Omental fat pad (tissue), 4 donors: ENCODE measurements at places on chromosomes 1 and 21.

GRCh38 chr1:150562446-150563339 is 13.5 kb downstream of the ADAMTSL4 start:
- no peak for DNase-seq

DNA sequence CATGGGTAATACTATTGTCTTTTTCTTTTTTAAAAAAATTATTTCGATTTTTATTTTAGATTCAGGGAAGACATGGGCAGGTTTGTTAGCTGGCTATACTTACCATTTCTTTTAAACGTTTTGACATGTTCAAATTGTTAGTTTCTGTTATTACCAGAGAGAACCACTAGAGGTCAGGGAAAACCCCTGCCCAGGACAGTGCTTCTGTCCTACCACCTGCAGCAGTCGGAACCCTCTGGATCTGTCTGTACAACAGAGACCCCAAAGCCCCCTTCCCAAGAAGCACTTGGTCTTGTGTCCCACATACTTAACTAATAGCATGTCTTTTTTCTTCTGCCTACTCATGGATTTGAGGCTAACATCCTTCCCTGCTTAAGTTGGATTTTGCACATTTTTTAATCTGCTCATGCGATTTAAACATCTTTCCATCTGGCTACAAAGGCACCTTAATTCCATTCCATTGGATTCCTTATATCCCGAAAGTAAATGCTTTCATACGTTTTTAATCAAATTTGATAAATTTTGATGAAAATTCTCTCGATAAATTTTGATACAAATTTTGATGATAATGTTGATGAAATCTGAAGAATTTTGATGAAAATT is 10.0 kb upstream of the C1orf115 start:
- DNase-seq, result no peak

DNA sequence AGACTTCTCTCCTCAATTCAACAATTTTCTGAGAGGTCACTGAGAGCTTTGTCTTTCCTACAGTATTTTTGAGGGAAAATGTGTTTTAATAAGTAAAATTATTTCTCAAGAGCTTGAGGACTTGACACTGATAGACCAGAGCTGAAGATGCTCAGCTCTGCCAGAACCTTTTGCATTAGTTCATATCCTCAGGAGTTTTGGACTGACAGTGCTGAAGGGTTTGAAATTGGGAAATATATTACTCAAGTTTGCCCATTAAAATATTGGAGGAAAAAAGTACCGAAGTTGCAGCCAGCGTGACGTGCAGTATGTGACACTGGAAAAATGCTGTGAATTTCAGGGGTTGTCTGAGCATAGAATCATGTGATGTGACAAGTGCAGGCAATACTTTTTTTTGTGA is 346.6 kb upstream of the DPYD start:
- no peak for DNase-seq

DNA sequence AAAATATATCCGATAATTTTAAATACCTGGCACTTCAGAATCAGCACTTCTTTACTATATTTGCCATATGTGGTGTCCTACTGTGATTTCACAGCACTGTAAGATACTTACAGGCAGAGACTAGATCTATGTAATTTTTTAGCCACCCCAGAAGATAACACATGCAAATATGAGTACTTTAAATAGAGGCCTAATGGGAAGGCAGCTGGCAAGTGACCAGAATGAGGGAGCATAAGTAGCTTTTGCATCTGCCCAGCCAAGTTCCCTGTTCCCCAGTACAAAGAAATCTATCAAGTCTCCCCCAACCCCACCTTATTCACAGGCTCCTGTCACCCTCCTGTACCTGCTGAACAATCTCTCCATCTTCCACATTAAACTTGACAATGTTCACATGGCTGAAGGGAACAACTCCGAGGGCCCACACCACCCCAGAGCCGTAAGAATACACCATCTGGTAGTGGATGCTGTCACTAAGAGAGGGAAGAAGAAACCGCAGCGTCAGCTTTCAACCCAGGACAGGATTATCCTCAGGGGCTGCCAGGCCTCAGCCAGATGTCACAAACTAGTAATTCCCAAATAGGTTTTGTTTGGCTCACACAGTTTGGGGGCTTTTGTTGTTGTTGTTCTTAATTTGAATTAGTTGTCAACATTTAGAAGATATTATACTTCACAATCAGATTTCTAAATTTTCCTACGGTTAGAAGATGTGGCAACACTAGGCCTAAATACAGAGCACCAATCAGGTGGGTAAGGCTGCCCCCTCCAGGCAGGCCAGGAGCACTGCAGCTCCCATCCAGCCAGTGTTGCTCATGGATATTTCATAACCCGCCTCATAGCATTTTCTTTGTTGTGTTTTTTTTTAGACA is 10.4 kb downstream of the EMC1 start:
- DNase-seq, result no peak

GRCh38 chr1:224671076-224671475 is 55.0 kb downstream of the CNIH3 start:
- DNase-seq, result no peak

GRCh38 chr1:212607206-212607912 is 1.2 kb upstream of the ATF3 start:
- DNase-seq, result no peak

GRCh38 chr1:31501505-31501904 is 74.8 kb upstream of the TINAGL1 start:
- no peak for DNase-seq

GRCh38 chr1:64845831-64846425 is 101.1 kb downstream of the RAVER2 start:
- DNase-seq, result no peak

DNA sequence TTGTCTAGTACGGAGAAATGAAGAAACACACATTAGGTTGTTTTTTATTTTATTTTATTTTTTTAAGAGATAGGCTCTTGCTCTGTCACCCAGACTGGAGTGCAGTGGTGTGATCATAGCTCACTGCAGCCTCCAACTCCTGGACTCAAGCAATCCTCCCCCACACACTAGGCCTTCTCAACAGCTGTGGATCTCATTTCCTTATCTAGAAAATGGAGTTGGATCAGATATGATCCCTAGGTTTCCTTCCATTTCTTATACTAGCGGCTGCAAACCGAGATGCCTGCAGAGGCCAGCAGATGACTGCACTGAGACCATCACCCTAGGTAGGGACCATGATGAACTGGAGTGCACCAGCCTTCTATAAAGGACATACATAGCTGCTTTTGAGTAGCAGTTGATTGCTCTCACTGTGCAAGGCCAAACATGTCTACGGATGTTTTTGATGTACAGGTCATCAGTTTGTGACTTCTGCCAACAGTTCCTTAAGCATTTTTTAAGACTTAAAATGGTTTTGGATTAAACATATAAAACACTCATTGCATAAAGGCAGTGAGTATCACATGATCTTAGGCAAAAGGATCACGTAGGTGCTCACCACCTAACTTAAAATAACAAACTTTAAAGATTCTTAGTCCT is 11.4 kb upstream of the KLHL12 start:
- no peak for DNase-seq

GRCh38 chr21:41511858-41512257 is 3.9 kb upstream of the TMPRSS2 start:
- DNase-seq, result no peak

DNA sequence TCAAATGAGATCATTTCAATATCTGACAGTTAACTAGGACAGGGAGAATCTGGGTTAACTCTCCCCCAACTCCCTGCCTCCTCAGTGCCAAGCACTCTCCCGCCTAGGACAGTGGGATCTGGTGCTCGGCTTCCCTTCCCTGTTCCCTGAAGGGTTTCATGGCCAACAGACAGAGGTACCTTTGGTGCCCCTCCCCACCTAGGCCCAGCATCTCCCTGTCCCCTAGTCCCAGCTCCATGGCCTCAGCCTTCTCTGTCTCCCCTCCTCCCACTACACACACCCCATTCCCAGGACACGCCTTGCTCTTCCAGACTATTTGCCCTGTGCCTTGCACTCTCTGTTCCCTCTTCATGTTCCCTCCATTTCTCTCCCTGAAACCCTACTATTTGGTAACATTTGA is 77.1 kb downstream of the CD247 start:
- no peak for DNase-seq

DNA sequence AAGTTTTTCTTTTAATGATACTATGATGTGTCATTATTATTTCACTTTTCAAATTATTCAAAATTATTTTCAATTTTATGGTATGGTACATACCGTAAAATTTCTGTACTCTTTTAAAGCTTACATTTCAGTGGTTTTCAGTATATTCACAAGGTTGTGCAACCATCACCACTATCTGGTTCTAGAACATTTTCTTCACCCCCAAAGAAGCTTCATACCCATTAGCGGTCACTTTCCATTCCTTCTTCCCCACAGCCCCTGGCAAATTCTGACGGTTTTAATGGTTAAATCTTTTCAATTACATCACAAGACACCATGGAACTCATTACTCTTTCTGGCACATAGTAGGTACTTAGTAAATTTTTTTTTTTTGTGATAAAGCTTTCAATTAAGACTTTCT is 22.8 kb upstream of the ATP5PO start:
- no peak for DNase-seq

- no peak for DNase-seq
Measured at GRCh38 chr1:2460203-2460602, 15.9 kb upstream of the PLCH2 start.

GRCh38 chr1:205424901-205425600 is 3.2 kb upstream of the LEMD1 start:
- no peak for DNase-seq

- DNase-seq, result no peak
Measured at GRCh38 chr21:32132881-32133280, 146.0 kb downstream of the MIS18A start.

DNA sequence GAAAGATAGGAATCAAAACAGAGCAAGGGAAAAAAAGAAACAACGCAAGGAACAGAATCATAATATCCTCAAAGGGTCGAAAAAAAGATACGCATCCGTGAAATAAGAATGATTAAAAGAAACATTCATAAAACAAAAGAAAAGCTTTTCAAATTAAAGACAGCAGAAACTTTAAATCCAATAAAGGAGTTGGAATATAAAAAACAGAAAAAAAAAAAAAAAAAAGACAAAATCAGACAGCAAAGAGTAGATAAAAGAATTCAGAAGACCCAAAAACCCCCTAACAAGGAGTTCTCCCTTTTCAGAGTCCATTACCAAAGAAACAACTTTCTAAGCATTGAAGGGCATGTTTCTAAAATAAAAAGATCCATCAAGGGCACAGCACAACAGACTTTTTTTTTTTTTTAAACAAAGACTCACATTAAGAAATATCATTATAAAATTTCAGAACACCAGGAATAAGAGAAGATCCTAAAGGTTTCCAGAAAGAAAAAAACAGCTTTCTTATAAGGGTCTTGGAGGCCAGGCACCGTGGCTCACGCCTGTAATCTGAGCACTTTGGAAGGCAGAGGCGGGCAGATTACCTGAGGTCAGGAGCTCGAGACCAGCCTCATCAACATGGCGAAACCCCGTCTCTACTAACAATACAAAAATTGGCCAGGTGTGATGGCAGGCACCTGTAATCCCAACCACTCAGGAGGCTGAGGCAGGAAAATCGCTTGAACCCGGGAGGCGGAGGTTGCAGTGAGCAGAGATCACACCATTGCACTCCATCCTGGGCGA is 44.7 kb downstream of the ENAH start:
- no peak for DNase-seq

DNA sequence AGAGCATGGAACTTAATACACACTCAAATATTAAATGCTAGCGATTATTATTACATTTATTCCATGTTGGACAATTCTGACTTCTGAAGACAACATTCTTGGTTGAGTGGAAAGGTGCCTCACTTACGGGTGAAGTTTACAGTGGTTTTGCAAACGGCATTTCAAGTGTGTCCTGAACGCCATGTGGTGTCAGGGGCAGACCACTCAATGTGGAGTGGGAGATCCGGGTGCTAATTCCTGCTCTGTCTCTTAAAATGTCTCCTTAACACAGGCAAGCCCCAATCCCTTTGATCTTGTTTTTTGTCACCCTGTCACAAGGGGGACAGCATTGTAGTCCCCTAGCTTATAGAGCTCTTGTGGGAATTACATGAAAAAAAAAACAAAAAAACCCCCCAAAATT is 5.6 kb upstream of the TDRD10 start:
- no peak for DNase-seq

- DNase-seq, result no peak
Measured at GRCh38 chr1:94463765-94464330, 45.7 kb downstream of the ABCD3 start.

DNA sequence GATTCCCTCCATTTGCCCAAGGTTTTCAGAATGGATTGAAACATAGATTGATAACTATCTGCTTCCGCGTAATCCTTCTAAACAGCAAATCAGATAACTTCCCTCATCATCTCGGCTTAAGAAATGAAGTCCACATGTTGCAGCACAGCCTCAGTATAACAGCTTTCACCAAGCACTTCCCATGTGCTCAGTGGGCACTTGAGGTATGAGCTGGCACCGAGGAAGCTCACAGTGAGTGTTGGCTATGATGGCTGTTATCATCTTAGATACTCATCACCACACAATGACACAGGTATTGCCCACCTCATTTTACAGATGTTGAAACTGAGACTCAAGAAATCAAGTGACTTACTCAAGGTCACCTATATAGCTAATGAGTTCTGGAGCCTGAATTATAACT is 43.2 kb downstream of the RCSD1 start:
- no peak for DNase-seq

DNA sequence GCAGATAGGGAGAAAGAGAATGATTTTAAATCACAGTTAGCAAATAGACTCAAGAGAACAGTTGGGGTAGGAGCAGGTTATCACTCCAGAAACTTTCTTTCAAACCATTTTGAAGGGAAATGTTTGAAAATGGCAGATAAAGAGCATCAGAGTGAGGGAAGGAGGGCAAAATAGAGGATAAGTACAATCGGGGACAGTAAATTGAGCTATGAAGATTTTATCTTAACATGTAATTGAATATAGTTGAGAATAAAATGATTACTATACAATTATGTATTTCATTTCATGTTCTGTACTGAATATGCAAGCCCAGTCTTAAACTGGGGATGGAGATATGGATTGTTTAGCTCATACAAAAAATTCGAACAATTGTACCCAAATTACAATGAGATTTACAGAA is 54.0 kb downstream of the MAP10 start:
- no peak for DNase-seq

DNA sequence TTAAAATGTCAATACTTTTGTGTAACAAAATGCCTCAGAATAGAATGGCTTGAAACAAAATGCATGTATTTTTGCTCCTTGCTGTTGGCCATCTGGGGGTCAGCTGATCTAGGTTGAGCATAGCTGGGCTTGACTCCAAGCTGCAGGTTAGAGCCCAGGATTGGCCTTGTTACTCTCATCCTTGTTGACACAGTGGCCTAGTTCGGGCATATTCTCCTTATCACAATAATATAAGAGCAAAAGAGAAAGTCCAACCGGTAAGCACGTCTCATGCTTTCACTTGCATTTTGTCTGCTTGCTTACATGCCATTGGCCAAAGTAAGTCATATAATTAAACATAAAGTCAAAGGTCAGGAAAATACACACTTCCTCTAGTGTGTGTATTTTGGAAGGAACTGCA is 456.2 kb downstream of the KCNT2 start:
- DNase-seq, result no peak

DNA sequence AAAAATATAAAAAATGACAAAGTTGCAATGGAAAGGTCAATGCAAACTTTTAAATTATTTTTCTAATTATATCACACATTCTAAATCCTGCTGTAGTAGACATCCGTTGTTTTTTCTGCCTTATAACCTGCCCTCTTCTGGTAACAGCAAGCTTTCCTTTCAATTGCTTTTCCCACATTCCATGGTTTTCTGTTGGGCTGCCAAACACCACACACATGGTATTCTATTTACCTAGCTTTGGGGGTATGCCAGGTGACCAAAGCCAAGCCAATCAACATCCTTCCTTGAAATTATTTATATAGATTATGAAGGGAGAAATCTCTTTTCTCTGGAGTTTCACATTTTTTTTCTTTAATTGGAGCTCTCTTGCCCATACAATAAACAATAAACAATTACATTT is 3.4 kb upstream of the LAMC1 start:
- no peak for DNase-seq
